Testis (tissue), 5 donors: ENCODE measurements at places on chromosomes 12 and 14.

DNA sequence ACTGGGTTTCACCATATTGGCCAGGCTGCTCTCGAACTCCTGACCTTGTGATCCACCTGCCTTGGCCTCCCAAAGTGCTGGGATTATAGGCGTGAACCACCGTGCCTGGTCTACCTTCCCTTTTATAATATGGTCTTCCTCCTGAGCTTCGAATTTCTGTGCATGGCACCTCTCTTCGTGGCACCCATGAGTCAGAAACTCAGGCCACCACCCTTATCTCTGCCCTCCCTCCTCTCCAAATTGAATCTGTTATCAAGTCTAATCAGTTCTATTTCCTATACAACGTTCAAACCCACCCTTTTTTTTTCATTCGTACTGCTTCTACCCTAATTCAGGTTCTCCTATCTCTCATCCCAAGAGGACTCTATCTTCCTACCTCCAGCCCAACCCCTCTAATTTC lies 5.0 kb upstream of the TINF2 start:
- DNase-seq, result no peak

DNA sequence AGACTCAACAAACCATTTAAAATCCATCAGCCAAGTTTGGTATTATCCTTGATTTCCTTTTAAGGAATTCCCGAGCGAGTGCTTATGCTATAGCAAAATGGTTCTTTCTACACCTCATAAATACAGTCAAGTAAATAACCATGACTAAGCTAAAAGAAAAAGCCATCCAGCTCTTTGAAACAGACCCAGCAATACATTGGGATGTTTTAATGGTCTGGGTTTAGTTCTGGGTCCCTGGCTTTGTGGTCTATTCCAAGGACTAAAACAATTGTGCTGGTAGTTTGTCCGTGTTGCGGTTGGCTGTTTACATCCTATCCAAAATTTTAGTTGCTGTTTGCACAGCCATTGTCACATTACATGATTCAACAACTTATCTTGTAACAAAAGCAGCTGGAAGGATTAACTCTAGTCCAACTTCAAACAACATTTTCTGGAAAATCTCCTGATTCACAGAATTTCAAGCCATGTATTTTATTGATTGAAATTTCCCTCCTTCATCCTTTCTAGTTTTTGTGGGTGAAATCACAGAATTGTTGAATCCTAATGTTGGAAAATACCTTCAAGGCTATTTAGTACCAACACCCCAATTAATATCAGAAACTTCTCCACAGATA lies 19.6 kb downstream of the KLRB1 start:
- no peak for DNase-seq

- DNase-seq, result no peak
Observed at GRCh38 chr12:5138845-5139244, 95.2 kb downstream of the KCNA5 start.

- DNase-seq, result no peak
Observed at GRCh38 chr14:74147571-74147970, 62.8 kb downstream of the LIN52 start.

DNA sequence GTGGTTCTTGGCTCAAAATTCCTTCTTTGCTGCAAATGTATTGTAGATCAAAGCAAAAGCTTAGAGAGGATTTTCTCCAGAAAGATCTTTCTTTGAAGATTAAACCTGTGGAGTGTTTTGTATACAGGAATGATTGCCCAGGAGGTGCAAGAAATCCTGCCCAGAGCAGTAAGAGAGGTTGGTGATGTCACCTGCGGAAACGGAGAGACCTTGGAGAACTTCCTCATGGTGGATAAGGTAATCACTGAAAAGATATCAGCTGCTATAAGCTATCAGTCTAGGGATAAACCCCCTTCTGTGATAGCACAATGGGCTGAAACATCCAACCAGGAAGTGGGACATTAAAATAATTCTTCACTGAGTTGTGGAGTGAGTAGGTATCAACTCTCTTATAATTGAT lies 85.7 kb downstream of the MYRFL start:
- no peak for DNase-seq

DNA sequence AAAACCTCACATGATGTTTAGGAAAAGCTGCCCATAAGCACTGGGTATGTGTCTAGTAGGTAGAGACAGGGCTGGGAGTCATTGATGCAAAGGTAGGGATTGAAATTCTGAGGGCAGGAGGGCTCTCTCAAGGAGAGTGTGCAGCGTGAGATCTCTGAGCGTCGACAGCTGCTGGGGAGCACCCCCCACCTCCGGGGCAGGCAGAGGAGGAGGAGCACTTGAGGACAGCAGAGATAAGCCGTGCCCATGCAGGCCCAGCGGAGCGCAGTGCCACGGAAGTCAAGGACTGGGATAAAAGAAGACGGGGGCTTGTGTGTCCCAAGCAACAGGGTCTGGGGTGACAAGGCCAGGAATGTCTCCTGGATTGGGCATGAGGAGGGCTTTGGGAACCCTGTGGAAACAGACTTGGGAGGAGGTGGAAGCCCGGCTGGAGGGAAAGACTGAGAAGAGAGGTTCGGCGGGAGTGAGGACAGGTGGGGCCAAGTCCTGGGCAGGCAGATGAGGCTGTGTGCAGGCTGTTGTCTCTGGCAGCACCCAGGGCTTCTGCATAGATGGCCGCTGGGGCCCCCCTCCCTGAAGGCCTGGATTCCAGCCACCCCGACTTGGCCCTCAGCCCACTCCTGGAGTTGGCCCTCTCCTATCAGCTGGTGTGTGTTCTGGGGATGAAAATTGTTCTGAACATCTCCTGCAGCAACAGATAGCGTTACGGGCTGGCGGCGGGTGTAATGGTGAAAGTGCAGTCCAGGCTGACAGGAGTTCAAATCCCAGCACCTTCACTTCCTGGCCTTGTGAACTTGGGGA lies 1.9 kb downstream of the CACNA2D4 start:
- peak; percentile 84 for DNase-seq

DNA sequence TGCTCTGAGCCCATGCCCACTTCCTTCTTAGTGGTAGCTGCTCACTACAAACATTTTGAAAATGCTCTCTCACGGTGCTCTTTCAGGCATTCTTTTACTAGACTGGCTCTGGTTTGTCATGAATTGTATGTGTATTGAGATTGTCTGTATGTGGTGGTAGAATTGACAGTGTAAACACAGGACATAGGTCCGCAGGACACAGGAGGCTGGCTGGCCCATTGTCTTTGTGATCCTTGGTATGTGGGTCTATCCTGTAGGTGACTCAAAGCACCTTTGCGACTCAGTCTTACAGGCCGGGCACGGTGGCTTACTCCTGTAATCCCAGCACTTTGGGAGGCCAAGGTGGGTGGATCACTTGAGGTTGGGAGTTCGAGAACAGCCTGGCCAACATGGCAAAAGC lies 250.9 kb downstream of the C12orf75 start:
- no peak for DNase-seq

DNA sequence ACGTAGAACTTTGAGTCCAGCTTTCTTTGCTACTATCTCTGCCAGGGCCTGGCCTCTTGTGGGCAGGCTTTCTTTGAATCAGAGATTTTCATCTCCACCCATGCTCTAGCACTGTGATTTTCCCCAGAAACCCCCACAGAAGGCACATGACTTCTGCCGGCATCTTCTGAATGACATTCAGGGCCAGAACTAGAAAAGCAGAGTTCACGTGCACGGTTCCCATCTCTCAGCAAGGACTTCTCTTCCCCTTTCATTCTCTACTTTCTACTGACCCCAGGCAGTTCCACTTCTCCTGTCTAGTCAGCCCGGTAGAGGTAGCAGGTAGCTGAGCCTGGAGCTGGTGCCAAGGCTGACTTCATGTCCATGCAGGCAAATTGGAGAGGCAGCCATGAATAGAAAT lies 26.9 kb downstream of the BATF start:
- DNase-seq, result no peak

- DNase-seq, result no peak
Observed at GRCh38 chr14:43014338-43014737, 1407.7 kb downstream of the LRFN5 start.
